NCI-H2029 treated with DMSO at 0.1 percent for 48 hours (cell line): ENCODE measurements at places on chromosomes 5 and 9.

- no peak for DNase-seq
These were observed 765 bp downstream of the MARCHF6 start for GRCh38 chr5:10354048-10354872.

DNA sequence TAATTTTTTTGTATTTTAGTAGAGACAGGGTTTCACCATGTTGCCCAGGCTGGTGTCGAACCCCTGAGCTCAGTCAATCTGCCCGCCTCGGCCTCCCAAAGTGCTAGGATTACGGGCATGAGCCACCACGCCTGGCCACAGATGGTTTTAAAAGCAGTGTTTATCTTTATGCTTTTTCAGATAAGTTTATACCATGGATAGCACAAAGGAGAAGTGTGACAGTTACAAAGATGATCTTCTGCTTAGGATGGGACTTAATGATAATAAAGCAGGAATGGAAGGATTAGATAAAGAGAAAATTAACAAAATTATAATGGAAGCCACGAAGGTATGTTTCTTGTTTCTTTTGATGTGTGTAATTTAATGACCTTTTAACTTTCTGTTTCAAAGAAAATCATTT lies 35.1 kb downstream of the POLK start:
- DNase-seq = no peak

DNA sequence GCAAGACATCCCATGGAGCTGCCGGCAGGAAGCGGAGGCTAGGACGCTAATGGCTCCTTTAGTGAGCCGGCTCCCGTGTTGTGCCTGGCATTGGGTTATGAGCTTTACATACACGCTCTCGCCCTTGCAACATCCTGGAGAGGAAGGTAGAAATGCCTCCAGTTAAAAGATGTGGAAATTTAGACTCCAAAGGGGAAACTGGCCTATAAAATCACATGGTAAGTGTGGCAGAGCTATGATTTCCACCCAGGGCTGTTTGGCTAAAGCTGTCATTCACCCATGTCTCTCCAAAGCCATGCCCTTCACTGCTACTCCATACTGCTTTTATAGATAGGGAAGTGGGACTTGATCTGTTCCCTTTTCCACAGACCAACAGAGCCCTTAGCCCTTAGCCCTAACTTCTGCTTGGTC lies 5.2 kb downstream of the GM2A start:
- DNase-seq = no peak

DNA sequence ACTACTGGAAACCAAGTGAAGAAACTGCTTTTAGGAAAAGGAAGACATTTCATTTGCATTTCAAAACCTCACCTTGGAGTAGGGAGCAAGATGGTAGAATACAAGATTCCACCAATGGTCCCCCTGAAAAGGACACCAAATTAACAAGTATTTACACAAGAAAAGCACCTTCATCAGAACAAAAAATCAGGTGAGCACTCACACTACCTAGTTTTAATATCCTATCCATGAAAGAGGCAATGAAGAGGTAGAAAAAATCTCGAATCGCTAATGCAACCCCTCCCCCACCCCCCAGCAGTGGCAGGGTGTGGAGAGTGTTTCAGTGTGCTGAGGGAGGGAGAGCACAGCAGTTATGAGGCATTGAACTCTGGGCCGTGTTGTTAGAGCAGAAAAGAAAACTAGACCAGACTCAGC lies 1397.0 kb upstream of the C9orf72 start:
- DNase-seq = no peak

DNA sequence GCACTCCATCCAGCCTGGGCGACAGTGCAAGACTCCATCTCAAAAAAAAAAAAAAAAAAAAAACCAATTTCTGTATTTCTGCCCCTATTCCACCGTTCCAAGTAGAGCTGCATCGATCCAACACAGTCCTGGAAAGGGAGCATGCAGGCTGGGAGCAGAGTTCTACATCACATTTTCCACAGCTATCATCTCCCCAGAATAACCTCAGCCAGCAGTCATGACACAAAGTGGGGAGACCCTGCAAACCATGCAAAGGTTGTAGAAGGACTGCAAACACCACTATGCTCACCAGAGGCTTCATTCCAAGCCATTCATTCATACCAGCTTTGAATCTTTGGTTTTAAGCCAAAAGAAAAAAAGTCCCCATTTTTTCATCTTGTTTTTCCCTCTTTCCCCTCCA lies 20.8 kb upstream of the ZNF354A start:
- DNase-seq = no peak

DNA sequence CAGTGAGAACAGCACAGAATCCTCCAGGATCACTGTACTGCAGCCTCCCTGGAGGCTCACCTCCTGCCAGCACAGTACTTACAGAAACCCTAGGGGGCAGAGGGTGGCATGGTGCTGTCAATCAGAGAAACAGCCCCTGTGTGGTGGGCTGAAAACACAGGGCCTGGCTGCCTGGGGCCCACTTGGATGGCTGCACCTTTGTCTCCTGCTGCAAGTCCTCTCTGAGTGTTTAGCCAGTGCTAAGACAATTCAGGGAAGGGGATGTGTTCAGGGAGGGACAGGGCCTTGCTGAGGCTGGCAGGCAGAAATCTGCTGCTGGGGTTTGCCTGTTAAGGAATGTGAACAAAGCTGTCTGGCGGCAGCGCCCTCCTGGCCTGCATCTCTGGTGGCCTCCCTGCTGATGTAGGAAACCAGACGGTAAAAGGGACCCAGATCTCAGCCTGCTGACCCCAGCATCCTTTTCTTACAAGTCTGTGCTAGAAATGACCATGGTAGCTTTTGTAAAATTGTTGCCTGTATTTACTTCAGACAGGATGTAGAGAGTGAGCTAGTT lies 39.5 kb downstream of the PRRC2B start:
- DNase-seq = no peak

DNA sequence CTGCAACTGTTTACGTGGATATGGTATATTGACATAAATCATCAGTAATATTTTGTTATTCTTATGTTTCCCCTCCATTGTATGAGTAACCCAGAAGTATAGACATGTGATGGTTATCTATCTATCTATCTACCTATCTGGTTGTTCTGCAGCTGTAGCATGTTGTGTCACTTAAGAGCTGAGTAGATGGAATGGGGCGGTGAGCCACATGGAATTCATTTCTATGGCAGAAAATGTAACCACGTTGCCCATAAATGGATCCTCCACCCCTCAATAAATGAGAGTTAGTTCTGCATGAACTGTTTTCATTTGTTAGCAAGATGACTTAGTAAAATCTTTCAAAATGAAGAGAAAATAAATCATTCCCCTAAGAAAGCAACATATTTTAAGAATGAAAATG lies 553.2 kb downstream of the MAT2B start:
- DNase-seq = no peak
